Small intestine (tissue), 16 donors: ENCODE measurements at places on chromosomes 4 and X.

DNA sequence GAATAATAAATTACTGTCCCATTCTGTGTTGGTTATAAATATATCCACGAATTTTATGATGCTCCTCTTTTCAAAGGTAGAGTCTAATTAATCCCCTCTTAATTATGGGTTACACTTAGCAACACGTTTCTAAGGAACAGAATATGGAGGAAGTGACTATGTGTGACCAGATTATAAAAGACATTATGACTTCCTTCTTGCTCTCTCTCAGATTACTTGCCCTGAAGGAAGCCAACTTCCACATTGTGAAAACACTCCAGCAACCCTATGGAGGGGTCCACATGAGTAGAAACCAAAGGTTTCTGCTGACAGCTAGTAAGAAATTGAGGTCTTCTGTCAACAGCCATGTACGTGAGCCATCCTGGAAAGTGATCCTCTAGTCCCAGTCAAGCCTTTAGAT is 59.3 kb downstream of the WDFY3 start:
- DNase-seq: no peak

- DNase-seq: no peak
Measured at GRCh38 chrX:734362-734761, 103.8 kb downstream of the SHOX start.

- no peak for DNase-seq
Measured at GRCh38 chrX:131219271-131219670, 69.8 kb downstream of the IGSF1 start.

- no peak for DNase-seq
Measured at GRCh38 chr4:52241916-52242315, 190.8 kb downstream of the SPATA18 start.

- no peak for DNase-seq
Measured at GRCh38 chrX:130119312-130119898, 9.1 kb upstream of the ELF4 start.

DNA sequence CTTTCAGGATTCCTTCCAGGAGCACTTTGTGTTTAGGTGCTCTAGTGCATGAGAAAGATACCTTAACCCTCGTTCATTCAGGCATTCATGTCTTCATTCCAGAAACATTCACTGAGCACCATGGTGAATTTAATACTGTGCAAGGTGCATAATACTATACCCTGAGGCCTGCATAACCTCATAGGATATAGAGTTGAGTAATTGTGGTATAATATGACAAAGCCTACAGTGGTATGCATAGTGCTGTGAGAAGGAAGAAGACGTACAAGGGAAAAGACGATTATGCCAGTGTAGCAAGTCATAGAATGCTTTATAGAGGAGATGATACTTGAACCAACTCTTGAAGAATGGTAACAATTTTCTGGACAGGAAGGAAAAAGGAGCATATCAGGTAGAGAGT is 34.3 kb downstream of the MTM1 start:
- DNase-seq: no peak

DNA sequence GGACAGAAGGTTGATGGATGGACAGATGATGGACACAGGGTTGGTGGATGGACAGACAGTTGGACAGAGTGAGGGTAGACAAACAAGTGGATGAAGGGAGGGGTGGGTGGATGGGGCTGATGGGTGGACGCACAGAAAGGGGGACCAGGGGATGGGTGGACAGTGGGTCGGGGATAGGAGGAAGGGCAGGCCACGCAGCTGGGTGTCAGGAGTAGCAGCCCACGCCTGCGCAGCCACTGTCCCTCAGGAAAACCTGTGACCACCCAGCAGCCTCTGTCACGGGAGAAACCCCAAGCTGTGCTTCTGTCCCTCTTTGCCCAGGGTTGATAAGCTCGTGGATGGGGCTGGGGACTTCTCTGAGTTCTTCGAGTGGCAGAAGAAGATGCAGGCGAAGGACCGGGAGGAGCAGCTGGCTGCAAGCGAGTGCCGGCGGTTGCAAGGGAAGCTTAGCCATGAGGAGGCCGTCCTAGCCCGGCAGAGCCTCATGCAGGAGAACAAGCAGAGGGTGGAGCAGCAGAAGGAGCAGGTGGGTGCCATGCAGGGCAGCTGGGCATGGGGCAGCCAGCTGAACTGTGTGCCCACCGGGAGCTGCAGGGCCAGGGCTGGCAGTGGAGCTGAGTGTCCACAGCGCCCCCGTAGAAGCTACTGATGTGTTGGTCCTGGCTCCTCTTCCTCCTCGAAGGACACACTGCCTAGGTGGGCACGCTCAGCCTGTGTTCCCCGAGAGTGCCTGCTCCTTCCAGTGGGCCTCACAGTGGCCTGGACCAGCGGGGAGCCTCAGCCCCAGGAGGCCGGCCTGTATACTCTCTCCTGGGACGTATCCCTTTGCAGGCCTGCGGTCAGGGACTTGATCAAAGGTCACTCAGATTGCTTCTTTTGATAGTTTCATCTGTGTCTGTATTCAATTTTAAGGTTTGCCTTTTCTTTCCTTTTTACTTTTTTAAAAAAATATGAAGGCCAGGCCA is 16.8 kb upstream of the RNF4 start:
- DNase-seq: no peak

GRCh38 chr4:47526281-47526680 is 41.2 kb downstream of the ATP10D start:
- DNase-seq: no peak

DNA sequence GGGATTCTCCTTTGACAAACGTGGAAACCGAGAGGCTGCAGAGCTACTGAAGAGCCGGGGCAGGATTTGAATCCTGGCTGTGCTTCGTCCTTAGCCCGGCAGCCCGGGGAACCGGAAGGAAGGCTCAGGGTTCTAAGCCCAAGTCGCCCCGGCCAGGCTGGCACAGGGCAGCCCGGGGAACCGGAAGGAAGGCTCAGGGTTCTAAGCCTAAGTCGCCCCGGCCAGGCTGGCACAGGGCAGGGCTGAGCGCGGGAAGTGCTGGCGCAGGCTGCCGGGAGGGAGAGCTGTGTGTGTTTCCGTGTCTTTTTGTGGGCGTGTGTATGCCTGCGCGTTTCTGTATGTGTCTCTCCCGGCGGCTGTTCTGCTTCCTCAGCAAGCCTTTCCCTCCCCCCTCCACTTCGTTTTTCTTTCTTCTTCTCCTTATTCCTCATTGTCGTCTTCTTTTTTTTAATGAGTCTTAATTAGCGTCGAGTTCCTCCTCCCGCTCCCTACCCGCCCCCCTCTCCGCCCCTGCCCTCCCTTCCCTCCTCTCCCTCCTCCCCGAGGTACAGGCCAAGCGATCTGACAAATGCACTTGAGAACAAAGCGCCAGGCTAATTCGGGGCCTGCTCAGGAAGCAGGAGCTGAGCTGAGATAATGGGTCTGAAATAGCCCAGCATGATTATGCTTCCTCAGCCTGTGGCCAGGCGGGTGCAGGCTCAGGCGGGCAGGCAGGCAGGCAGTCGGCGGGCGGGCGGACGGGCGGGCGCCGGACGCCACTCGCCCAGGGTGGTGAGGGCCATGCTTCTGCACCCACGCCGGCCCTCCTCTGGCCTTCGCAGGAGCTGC is 65.9 kb downstream of the EFNB1 start:
- peak; percentile 78 for DNase-seq

DNA sequence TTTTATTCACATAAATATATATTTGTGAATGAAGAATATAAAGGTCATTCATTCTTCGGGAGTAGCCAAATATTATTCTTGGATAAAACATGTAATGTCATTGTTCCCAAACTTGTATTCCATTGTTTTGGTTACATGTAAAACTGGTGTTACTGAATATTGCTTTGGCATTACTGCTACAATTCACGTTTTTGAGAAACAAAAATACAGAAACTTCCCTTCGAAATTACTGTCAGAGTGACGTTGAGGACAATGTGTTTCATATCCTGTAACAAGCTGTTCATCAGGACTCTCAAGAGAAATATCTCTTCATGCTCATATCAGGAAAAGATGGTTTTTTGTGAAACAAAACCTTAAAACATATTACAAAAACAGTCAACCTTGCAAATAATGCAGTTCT is 258.9 kb upstream of the DDX53 start:
- no peak for DNase-seq

- DNase-seq: no peak
Measured at GRCh38 chrX:84441143-84441542, 61.1 kb downstream of the HDX start.

DNA sequence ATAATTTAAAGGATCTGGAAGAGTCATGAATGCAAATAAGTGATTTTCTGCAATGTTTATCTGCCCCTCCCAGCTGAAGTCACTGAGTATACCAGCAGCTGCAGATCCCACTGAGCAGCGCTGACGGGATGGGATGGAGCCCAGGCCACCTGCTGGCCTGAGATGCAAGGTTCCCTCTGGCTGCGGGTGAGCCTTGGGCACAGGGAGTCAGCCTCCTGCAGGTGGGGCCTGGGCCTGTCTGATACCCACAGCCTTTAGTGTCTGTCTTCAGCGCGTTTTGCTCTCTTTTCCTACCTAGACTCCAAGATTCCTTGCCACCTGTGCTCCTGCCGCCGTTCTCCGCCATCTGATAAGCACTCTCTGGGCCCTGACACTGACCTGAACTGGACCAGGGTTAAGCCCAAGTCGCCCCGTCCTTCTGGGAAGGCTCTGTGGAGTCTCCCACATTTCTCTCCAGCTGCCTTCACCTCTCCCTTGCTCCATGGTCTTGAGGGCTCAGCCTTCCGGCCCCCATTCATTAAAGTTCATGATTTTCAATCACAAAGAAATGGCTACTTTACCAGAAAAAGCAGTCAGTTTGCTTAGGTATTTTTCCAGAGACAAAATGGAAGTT is 223.1 kb upstream of the FAT1 start:
- peak; percentile 81 for DNase-seq

DNA sequence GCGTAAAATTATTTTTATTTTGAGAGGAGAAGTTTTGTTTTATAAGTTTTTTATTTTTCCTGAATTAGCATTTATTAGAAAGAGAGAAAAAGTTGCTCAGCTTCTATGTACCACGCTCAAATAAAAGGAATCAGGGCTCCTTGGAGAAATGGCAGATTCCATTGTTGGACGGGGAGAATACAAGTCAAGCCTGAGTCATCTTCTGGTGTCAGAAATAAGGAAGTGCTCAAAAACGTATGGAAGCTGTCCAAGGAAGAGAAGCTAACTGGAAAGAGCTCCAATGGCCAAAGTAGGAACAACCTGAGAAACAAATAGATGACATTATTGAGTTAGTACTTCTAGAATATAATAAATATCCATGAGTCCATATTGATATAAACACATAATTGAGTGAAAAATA is 89.3 kb upstream of the NEIL3 start:
- DNase-seq: no peak

DNA sequence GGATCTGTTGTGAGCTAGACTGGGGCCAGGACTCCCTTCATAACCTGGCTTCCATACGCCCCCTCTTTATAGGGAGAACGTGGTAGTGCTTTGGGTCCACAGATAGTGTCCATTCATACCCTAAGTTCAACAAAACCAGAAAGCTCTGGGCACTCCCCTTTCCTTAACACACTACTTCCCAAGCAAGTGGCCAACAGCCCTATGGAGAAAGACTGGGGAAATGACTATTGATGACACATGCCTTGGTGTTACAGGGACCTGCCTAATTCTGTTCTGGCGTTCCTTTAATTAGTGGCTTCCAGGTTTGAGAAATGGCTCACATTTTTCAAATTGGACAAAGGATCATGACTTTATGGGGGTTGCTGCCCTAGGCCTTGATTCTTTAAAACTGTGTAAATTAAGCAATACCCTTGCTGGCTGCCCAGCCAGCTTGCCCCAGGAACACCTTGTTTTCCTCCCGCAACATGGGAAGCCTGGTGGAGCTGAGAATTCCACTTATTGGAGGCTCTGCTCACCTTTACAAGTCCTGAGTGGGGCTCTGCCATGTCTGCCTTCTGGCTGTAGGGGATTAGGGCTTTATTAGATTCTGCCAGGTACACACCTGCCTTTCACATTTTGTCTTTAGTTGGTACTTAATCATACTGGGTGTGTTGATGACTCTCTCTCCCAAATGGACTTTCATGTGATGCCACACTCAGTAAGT is 61.1 kb downstream of the RGS12 start:
- no peak for DNase-seq

GRCh38 chr4:38855466-38855865 is 1.2 kb downstream of the TLR6 start:
- DNase-seq: no peak

DNA sequence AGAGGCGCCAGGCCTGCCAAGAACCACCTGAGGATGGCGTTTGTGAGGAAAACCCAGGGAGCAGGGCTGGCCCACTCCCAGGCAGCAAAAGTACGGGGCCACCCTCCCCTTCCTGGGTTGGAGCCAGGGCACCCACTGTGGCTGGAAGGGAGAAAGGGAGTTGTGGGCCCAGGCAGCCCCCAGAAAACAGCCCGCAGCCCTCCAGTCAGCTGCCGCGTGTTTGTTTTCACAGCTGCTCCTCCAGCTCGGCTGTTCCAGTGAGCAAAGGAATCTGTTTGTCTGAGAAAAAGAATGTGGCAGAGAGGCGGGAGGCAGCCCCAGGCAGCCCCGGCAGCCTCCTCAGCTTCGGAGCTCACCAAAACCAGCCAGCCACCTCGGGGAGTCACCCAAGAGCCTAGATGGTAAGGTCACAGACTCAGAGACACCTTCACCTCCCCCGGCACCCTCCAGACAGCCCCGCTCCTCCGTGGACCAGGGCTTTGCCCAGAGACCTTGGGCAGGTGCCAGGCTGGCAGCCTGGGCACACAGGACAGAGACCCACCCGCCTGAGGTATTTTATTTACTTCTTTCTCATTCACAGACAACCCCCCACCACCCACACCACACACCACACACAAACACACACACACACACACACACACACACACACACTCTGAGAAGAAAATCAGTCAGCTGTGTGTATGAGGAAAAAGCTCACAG is 338.1 kb downstream of the BCOR start:
- no peak for DNase-seq

DNA sequence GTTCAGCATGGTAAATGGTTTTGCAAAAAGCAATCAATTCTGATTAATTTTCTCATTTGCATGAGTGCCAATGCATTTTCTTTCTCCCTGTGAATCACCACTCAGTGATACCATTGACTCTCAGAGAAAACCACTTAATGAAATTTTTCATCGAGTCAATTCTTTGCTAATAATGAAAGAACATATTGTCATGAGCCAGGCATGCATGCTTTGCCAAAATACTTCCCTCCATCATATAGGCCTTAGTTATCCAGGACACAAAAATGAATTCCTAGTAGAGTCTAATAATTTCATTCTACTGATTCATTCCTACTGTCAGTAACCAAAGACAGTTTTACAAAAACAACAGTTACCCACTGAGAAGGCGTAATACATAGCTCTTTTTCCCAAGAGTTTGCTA is 680.0 kb downstream of the TRIML1 start:
- DNase-seq: no peak

DNA sequence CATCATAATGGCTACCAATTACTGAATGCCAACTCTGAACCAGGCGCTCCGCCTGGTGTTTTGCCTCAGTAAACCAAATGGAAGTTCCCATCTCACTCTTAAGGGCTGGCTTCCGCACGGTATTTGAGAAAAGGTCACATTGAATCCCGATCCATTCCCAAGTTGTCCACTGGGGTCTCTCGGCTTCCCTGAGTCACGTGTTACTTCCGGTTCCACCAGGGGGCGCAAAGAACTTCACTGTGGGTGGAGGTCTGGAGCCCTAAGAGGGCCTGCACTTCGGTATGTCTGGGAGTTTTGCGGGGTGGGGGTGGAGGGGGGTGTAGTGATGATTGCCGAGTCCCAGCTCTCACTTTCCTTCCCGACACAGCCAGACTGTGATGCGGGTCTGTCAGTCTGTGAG is 13.4 kb upstream of the NHS start:
- no peak for DNase-seq

GRCh38 chr4:73236151-73236550 is 22.4 kb downstream of the ANKRD17 start:
- no peak for DNase-seq
